IPS DF 6.9 (cell line): ENCODE measurements at places on chromosomes 13 and 19.
A peak's percentile ranks its signal among the peaks of the same experiment; 100 is the strongest.

DNA sequence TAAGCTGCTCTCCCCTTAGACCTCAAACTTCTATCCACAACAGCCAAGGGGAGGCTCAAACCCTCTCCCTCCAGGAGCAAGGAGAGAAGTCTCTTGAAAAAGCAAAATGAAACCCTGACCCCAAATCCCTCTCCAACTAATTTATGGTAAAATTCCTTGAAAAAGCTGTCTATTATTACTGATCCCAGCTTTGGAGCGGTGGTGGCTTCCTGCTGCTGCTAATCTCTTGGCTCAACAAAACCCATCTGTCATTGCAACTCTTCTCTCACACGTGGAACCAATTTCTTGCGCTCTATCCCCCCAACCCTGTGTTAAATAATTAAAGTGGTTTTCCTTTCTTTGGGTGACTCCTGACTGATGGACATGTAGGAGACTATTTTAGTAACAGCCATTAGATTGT is 64.1 kb upstream of the OXGR1 start:
- no peak for DNase-seq

DNA sequence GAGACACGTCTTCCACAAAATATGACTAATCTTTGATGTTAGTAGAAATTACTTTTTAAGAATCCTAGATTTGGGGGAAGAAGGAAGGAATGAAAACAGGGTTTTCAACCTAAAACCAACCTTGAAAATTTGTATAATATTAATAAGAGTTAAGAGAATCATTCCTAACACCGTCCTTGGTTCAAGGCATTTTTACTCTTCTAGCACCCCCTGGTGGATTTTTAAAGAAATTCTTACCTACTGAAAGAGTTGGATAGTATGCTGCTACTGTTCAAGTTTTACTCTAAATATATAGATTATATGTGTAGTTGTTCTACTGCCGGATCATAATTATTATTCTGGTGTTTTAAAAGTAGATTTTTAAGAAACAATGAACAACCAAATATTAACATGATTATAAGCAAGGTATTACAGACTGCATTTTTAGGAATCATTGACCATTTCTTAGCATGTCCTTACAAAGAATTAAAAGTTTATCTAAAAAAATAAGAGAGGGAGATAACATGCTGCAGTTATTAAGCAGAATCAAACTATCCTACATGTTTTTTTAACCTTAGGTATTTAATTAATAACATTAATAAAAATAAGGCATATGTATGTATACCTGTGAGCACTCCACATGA is 7.4 kb upstream of the SLITRK6 start:
- peak; percentile 7 for DNase-seq

DNA sequence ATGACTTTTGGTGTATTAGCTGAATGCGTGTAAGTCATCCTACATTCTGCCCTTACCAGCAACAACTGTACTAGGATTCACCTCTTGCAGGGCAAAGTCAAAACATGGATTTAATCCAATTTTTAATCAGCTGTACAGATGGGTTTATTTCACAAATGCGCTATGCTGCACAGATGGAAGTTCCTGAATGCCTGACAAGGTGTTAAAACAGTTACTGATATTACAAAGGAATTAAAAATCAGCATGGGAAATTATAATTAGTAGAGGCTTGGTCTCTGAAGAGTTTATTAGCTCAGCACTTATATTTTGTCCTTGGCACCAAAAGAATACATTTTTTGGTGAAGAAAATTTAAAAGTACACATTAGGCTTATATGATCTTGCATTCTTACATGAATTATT is 448.9 kb downstream of the PCDH9 start:
- no peak for DNase-seq

GRCh38 chr19:49820125-49820524 is 2.0 kb downstream of the MED25 start:
- no peak for DNase-seq

DNA sequence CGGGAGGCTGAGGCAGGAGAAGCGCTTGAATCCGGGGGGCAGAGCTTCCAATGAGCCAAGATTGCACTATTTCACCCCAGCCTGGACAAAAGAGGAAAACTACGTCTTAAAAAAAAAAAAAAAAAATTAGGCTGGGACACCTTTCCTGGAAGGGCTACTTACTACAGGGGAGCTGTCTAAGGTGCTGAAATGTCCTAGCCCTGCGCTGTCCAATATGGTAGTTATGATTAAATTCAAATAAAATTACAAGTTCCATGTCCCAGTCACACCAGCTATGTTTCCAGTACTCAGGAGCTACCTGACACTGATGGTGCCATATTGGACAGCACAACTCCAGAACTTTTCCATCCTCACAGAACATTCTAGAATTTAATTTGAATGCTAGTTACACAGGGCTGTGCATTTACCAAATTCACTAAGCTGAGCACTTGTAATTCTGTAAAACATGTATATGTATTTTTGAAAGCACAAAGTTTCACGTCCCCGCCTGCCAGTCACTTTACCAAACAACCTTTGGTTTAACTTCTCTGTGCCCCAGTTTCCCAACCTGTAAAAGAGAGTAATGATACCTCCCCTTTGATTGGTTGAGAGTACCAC is 9.2 kb upstream of the ZSCAN22 start:
- no peak for DNase-seq

GRCh38 chr13:22800526-22801401 is 380.0 kb upstream of the SGCG start:
- DNase-seq: no peak

- no peak for DNase-seq
Observed at GRCh38 chr13:47680748-47681147, 320.3 kb downstream of the SUCLA2 start.

- DNase-seq: no peak
Observed at GRCh38 chr13:48526286-48526685, 6.6 kb downstream of the RCBTB2 start.

DNA sequence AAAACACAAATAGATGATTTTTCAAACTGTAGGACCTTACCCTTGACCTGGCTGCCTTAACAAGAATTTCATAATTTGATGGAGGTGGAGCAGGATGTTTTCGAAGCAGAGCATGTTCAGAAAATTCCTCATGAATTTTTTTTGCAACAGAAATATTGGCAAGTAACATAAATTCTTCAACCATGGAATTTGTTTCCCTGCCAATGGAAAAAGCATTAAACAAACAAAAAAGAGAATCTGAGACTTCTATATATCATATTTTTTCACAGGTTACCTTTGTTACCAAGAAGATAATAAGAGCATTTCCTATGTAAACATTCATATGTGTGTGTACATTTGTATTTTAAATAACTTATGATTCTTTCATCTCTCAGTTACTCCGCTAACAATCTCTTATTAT is 18.3 kb downstream of the DIS3 start:
- no peak for DNase-seq

DNA sequence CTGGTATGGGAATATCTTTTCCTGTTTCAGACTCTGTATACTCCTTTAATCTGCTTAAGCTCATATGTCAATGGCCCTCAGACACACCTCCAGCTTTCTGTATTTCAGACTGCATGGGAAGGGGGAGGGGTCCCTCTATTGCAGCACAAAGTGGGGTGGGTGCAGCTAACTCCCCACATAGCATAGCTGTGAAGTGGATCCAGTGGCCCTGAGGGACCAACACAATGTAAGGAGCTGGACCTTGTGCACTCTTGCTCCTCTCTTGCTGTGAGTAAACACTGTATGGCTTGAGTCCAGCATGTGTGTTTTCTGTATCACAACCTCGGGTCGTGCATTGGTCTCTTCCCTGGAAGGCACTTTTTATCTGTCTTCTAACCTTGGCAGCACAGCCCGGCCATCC is 669.9 kb downstream of the PCDH9 start:
- DNase-seq: no peak

DNA sequence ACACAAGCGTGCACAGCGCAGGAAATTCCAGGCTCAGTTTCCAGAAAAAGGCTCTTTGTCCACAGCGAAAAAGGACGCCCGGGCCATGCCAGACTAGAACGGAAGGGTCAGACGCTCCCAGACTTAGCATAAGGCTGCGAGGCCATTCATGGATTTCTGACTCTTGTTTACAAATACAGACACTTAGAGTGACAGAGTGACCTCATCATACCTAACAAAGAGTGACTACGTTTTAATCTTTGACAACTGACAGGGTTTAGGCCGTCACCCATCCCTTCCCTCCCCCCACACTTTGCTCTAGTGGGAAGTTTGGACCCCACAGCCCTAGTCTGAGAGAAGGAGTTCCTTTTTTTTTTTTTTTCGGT is 418 bp upstream of the ZNF709 start:
- no peak for DNase-seq

GRCh38 chr13:22696433-22696832 is 484.3 kb upstream of the SGCG start:
- no peak for DNase-seq

- no peak for DNase-seq
Observed at GRCh38 chr19:32265995-32266394, 79.4 kb upstream of the ZNF507 start.

GRCh38 chr19:35205733-35206323 is 22.7 kb downstream of the FAM187B start:
- no peak for DNase-seq

GRCh38 chr19:13150187-13150930 is at the start of the genes IER2 and STX10:
TSS of gene IER2 (plus strand) at chr19:13150411. CDS start at chr19:13153187, 2,776 bp downstream.
TSS of gene STX10 (minus strand) at chr19:13150375. CDS start at chr19:13150173, 202 bp downstream.
- DNase-seq: no peak

GRCh38 chr13:106295971-106296370 is 239.5 kb downstream of the EFNB2 start:
- DNase-seq: no peak

DNA sequence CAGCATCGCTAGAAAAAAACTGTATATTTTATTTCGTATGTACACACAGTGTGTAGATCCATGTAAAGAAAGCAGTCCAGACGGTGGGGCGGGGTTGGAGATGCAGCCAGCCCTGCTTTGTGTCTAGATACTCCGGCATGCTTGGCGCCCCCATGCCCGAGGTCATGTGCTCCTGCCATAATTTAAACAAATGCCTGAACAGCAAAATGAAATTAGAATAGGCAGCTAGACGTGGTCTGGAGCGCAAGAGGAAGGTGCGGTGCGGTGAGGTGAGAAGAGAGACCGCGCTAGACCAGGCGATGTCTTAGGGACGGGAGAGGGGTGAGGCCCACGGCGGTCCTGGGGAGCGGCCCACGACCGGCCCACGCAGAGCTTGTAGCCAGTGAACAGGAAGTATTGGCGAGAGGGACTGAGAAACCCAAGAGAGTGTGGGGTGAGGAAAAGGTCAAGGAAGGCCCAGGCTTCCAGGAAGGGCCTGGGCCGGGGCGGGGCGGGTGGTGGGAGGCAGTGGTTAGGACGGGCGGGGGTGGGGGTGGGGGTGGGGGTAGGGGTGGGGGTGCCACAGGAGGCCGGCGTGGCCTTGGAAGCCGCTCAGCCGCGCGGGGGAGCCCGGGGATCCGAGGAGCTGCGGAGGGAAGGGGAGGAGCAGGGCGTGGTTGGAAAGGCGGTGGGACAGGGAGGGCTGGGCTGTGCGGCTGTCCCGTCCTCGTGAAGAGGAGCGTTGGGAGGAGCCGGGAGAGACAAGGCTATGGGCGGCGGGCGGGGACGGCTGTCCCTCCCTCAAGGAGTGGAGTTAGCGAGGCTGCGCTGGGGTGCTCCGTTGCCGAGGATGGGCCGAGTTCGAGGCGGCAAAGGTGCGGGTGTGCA is 254.7 kb upstream of the SGCG start:
- no peak for DNase-seq

DNA sequence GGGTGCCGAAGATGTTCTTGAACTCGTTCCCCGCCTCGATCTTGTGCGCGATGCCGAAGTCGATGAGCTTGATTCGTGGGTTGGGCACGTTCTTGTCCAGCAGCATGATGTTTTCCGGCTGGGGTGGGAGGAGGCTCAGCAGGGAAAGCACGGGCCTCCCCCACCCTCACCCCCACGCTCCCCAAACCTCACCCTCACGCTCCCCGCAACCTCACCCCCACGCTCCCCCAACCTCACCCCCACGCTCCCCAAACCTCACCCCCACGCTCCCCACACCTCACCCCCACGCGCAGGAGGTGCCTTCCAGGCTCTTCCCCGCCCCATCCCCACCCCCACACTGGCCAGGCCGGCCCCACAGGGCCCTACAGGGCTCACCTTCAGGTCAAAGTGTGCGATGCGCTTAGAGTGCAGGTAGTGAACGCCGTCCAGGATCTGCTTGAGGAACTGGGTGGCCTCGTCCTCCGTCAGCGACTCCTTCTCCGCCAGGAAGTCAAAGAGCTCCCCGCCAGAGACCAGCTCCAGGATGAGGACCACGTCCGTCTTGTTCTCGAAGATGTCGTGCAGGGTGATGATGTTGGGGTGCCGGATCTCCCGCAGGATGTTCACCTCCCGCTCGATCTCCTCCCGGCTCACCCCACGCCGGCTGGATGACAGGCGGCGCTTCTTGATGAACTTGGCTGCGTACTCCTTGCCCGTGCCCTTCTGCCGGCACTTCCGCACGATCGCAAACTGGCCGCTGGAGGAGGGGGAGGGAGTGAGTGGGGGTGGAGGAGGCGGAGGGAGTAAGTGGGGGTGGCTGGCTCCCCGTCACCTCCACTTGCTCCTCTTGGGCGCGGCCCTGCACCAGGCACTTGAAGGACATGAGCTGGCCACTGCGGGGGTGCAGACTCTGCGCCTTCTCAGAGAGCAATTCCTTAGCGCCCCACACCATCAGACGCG is 6.4 kb downstream of the DAPK3 start:
- no peak for DNase-seq

GRCh38 chr13:41268764-41269163 is 5.4 kb upstream of the MTRF1 start:
- no peak for DNase-seq

- DNase-seq: no peak
Observed at GRCh38 chr19:43662487-43662886, 7.5 kb downstream of the PLAUR start.

GRCh38 chr13:101065329-101065728 is 351.0 kb downstream of the NALCN start:
- no peak for DNase-seq

DNA sequence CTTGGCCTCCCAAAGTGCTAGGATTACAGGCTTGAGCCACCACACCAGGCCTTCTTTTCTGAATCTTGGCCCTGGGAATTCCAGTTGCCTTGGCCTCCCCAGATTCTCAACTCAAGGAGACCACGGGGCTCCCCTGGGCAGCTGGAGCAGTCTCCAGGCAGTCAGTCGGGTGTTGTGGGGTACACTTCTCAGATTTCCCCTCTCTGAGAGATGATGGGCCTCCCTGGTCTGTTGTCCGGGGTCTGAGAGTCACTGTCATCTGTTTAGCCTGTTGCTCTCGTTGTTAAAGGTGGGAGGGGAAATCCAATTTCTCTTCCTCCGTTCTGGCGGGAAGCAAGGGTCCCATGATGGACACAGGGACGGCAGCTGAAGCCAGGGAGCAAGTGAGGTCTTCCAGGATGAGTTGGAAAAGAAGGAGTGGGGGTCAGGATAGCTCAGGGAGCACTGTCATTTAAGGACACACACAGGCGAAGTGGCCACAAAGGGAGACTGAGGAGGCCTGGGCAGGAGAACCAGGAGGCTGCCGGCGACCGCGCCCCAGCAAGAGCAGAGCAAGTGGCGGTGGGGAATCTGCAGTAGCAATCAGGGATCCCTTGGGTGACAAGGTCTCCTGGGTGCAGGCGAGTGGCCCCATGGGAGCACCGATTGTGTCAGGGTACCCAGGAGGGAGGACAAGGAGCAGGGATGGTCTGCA is 15.7 kb downstream of the WTIP start:
- DNase-seq: no peak

- no peak for DNase-seq
Observed at GRCh38 chr13:109366525-109366924, 419.9 kb downstream of the IRS2 start.
